ENCODE measurements at places on chromosomes 11 and 22.

- DNase-seq: no peak
These were observed 31.8 kb downstream of the GLB1L2 start for GRCh38 chr11:134363592-134363991.

DNA sequence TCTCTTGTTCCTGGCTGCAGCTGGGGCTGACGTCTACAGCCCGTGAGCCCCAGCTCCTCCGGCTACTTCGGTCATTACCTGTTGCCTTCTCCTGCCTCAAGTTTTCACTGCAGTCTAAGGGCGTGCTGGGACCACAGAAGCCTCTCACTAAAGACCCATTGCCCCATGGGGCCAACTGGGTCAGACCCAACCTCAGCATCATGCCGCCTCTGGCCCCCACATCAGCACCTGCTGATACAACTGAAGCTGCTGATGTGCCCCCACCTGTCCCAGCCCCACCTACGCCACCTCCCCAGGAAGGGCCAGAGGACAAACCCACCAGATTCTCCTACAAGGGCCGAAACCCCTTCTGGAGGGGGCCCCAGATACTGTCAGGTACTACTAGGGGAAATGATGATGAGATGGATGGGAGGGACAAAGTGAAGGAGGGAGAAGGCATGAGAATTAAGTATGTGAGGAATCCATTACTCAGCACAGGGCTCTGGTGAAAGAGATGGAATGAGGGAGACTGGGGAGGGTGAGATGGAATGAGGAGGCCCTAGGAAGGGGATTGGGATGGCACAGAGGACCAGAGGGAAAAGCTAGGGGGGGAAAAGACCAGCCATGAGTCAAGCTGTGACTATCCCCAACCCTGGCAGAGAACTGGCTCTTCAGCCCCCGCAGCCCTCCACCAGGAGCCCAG is 5.1 kb downstream of the C11orf42 start:
- DNase-seq: no peak

- no peak for DNase-seq
These were observed 393 bp downstream of the ST13 start for GRCh38 chr22:40855979-40856512.

DNA sequence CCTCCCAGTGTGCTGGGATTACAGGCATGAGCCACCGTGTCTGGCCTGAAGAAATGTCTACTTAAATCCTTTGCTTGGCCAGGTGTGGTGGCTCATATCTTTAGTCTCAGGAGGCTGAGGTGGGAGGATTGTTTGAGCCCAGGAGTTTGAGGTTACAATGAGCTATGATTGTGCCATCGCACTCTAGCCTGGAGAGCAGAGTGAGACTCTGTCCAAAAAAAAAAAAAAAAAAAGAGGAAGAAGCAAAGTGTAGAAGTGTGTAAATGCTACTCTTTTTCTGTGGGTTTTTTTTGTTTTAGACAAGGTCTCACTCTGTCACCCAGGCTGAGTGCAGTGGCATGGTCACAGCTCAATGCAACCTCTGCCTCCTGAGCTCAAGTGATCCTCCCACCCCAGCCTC is 6.4 kb upstream of the ATG16L2 start:
- DNase-seq: no peak

DNA sequence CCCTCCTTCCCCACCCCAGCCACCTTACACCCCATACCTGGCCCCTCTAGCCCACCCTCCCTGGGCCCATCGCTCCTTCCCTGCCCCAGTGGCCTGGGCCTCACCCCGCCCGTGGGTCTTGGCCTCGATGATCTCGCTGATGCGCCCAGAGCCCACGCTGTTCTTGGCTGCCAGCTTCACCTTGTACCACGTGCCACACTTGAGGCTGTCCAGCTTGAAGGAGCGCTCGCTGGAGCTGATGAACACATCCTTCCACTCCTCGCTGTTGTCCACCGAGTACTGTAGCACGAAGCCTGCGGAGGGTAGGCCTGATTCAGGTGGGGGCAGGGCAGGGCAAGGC is 110.1 kb downstream of the CEP164 start:
- DNase-seq: no peak

DNA sequence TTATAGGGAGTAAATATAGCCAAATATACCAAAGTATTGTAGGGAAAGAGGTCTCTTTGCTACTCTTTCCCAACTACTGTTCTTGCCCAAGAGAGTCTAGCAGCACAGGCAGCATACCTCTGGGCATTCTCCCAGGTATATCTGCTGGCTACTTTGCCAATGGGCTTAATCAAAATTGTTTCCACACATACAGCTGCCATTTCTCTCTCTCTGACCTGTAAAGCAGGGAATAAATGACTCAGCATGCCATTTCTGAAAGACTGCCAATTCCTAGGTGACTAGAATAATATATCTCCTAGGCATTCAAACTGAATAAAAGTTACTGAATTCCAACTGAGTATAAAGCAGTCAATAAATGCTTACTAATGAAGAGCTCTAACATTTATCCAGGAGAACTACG is 44.6 kb downstream of the RDX start:
- peak; percentile 33 for DNase-seq

DNA sequence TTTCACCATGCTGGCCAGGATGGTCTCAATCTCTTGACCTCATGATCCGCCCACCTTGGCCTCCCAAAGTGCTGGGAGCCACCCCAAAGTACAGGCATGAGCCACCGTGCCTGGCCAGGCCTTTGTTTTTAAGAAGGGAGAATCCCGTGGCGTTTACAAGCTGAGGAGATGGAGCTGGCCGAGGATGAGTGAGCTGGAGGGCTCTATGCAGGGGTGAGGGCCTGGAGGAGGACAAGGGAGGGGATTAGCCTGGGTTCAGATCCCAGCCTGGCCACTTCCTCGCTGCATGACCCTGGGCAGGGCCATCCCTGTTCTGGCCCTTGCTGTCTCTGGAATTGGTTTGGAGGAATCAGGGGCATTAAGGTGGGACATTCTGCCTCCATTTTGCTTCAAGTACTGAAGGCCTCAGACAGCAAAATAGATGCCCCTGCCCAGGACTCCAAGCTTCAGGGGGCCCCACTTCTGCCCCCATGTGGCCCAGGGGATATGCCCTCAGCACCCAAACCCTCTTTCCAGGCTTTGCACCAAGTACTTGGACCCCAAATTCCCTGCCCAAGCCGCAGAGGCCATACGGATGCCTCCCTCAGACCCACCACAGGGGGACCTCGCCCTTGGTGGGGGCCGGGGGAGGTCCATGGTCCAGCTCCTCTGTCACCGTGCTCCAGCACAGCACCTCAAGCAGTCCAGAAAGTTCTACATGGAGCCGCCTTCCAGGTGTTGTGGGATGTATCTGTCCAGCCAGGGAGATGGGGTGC is 12.1 kb upstream of the LRP5 start:
- DNase-seq: no peak

DNA sequence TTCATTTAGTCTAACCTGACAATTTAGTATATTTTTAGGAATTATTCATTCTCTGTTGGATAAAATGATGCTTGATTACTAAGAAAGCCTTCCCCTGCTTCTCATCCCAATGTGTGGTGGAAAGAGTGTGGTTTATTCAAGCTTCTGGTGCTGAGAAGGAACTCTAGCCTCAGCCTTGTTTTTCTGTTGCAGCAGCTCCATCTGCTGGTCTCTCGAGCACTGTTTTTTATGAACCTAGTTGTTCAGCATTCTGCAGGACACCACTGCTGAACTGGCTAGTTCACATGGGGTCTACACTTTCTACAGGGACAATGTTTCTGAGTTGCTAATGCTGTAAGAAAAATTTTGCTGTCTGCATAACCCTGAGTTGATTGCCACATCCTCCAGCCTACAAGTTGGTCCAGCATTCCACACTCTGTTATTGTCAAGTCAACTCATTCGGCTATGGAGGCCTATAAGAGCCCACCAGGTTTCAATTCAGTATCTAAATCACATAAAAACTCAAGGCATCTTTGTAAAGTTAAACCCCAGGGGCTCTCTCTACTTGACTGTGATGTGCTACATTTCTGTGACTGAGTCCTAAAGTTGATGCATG is 14.3 kb downstream of the OR2AG2 start:
- peak; percentile 13 for DNase-seq

DNA sequence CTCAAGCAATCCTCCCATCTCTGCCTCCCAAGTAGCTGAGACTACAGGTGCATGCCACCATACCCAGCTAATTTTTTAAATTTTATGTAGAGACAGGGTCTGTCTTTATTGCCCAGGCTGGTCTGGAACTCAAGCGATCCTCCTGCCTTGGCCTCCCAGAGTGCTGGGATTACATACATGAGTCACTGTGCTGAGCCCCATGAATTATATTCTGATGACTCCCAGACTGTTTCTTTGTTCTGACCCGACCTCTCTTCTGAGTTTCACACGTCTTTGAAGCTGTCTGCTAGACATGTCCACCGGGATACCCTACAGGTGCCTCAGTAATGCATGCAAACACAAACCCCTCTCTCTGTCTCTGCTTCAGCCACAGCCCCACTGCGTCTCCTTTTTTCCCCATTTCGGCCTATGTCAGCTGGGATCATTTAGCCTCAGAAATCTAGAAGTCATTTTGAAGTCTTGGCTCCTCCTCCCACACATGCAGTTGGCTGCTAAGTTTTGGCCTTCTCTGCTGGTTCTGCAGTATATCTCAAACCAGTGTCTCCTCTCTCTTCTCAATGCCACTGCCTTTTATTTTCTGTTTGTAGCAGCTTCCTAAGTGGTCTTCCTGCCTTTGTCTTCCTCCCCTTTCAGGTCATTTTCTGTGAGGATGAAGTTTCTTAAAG is 4.8 kb downstream of the VPS26B start:
- no peak for DNase-seq

GRCh38 chr11:28464252-28464867 is 356.2 kb downstream of the METTL15 start:
- no peak for DNase-seq

- no peak for DNase-seq
These were observed 1.1 kb downstream of the PRRG4 start for GRCh38 chr11:32830796-32831195.

GRCh38 chr11:1708716-1709115 is 11.7 kb downstream of the KRTAP5-6 start:
- no peak for DNase-seq

- peak; percentile 90 for DNase-seq
These were observed 32.2 kb upstream of the PLET1 start for GRCh38 chr11:112292785-112293407.

GRCh38 chr11:113400631-113401230 is 13.2 kb downstream of the ANKK1 start:
- DNase-seq: no peak

GRCh38 chr22:32410459-32410858 is 1.6 kb downstream of the RTCB start:
- DNase-seq: no peak

DNA sequence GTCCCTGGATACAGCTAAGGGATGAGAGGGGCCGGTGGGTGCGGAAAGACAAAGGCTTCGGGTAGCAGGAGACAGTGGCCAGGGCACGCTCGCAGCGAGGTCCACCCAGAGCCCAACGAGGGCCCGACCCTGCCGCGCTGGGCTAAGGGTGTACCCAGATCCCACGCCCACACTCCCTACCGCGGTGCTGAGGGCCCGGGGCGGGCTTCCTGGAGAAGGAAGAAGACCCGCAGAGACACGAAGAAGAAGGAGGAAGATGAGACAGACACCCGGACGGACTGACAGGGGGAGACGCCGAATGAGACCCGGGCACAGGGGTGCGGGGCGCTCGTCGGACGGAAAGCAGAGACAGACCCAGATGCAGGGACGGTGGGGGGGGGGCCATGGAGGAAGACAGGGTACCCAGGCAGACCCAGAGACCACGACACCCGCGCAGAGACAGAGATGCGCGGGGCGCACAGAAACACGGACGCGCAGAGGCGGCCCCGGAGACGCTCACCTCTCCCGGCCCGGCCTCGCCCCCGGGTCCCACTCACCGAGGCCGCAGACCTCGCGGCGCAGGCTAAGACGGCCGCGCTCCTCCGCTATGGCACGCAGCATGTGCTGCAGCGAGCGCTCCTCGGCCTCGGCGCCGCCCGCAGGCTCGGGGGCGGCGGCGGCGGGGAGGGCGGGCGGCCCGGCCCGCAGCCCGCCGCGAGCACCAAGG is 437 bp downstream of the KIAA0930 start:
- DNase-seq: peak; percentile 27

DNA sequence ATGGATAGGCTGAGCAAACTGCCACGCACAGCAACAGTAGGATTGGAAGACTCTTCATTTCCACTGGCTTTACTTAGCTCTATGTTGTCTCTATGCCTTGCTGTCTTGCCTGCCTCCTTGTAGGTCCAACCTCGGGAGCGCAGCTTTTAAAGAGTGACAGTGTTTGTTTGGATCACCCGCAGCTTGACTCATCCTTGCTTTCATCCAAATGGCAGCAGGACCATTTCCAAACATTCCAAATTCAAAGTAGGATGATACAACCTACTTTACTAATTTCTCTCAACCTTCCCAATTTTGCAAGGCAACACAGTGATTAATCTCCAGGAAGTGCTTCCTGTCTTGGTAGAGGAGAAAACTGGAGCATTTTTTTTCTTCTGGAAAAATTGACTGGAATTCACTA is at the start of gene MMP3:
TSS of gene MMP3 (minus strand) at position 121 of the 400 bp plus-strand sequence. CDS start at position 58, 63 bp downstream.
- DNase-seq: no peak

- no peak for DNase-seq
These were observed 43.5 kb downstream of the LINC01488 start for GRCh38 chr11:69524991-69525411.

- no peak for DNase-seq
These were observed 154.5 kb upstream of the BLID start for GRCh38 chr11:122270535-122270934.

DNA sequence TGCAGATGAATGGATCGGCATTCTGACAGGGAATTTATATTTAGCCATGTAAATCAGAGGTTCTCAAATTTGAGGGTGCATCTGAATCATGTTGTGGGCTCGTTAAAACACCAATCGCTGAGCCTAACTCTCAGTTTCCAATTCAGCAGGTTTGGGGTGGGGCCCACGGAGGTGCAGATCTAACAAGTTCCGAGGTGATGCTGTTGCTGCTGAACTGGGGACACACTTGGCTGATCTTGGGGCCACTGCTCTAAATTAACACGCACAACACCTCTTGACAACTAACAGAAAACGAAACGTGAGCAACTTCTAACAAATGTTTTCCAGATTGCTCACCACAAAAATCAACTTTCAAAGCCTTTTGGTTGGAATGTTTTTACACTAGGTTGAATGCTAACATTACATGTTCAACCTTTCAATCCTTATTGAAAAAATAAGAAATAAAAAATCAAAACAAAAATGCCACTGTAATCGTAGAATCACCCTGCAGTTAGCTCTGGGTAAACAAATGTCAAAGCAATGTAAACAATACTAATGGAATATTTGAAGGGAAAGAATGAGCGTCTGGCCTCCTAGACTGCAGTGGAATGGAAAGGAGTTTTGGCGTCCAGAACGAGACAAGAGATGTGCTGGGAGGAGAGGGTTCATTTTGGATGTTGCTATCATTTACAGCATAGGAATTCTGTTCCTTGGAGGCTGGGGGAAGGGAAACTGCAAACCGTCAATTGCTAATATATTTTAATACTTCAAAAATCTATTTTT is 68.3 kb upstream of the SLC6A5 start:
- DNase-seq: no peak

DNA sequence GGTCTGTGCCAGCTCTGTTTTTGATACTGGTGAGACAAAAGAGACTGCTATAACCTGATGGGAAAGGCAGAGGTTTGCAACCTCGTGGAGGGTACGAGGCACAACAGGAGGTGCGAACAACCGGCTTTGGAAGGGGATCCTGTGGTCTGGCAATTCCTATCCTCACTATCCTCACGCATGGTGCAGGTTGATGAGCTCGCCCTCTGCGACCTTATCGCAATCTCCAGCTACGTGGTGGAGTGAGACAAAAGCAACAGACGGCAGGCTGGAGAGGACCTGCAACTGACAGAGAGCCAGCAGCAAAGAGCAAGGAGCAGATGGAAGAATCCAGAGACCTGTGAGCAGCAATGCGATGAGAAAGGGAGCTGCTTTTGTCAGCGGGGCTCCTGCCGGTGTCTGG is 47.3 kb upstream of the TSKU start:
- peak; percentile 62 for DNase-seq

Measured in hematopoietic multipotent progenitor cell treated with erythropoietin and hydrocortisone succinate and interleukin-3 and kit ligand, for 15 days (in vitro differentiated cells).